ENCODE measurements at places on chromosomes 6 and 20. TPM values are rescaled to one million over a fixed set of nuclear protein-coding genes. Genes with fewer than 3 reads are reported as not detected.

- DNase-seq: no peak
Measured at GRCh38 chr6:150932996-150933395, 67.5 kb downstream of the MTHFD1L start.

DNA sequence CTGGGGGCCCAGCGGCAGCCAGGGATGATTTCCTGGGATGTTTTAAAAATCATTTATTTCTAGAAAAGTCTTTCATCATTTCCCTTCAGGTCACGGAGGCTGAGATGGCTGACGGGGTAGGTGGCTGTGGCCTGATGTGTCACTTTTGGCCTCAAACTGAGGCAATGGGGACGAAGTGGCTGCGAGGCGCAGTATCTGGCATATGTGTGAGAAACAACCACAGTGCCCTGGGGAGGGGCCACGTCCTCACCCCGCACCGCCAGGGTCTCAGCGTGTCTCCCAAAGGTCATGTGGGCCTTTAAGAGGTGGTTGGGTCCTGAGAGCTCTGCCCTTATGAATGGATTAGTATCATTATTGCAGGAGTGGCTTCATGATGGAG lies 120.0 kb downstream of the CEBPB start:
- no peak for DNase-seq

TBXT gene
- total RNA-seq: not detected

- no peak for DNase-seq
Measured at GRCh38 chr6:116096979-116097816, 3.5 kb upstream of the NT5DC1 start.

DNA sequence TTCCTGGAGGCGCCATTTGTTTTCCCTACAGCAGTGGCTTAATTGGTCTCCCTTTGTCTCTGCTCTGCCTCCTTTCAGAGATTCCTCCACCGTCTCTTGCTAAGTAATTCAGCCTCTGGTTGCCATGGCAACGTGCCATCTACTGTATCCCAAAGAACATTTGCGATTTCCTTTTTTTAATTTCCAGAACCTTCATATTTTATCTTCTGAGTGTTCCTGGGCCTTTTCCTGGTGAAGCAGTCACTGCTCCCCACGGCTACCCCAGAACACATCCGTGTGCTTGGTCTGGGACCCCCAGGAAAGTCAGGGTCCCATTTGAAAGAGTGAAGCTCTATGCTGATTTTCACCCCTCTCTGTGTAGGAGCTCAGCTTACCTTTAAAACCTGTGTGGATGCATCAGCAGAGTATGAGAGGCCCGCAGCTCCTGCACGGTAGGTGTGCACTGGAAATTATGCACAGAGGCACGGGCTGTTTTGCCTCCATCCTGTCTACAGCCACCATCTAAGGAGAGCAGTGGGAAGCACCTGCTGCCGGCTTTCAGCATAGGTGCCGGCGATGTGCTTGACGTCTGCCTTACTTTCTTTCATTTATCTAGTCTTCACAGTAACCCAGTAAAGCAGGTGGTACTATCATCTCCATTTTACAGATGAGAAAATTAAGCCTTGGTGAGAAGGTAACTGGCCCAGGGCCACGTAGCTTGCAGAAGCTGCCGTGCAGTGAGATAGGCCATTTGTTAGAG lies 122.8 kb downstream of the SYCP2 start:
- no peak for DNase-seq

GRCh38 chr6:152669895-152670294 lies 27.8 kb upstream of the MYCT1 start:
- DNase-seq: no peak

DNA sequence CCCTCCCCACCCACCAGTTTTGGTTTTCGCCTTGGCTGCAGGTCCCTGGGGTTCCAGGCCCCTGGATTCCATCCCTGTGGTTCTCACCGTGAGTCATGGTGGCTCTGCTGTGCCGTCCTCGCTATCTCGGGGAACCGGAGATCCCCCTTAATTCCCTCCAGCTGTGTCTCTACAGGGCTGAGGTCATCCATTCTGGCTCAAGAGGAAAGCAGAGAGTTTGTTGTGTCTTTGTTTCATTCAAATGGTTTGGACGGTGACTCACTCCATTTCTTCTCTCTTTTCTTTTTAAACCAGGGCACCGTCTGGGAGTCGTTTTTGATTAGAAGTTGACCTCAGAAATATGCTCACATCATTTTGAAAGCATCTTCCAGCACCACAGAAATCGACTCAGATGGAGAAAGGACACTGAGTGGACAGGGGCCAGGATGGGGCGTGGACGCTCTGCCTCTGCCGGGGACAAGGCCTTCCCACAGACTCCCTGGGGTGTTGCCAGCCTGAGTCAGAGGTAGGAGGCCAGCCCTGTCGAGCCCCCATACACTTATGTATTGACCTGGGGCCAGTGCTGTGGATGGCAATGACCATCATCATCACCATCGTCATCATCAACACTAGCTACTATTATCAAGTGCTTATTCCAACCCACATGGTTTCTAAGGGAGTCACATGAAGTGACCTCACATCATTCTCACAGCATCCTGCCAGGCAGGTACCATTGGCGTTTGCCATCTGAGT lies 176.2 kb downstream of the NFATC2 start:
- DNase-seq: no peak
